ENCODE measurements at places on chromosomes 5 and 9.
A peak's percentile ranks its signal among the peaks of the same experiment; 100 is the strongest.

- no peak for DNase-seq
These were observed 18.3 kb downstream of the INVS start for GRCh38 chr9:100117316-100117715.

- no peak for DNase-seq
These were observed 201.2 kb downstream of the ADAMTS12 start for GRCh38 chr5:33690374-33691135.

DNA sequence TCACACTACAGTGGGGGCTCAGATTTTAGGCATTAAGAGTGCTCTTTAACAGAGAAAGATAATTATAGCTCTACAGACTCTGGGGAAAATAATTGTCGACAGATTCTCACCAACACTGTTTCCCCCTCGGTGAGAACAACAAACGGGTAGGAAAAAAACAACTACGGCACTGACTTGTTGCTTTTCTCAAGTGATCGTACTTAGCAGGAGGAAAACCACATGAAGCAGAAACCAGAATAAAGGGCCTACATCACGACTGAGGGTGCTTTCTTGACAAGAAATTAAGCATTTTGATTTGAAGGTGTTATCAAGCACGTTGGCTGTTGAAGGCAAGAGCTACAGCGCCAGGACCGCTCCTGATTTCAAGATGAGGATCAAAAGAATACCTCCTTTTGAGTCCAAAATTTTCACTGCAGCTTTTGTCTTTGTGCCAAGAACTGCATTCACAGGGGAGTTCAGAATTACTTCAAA lies 27.2 kb upstream of the CER1 start:
- no peak for DNase-seq

GRCh38 chr5:157271740-157272271 lies 5.9 kb downstream of the CYFIP2 start:
- DNase-seq = peak; percentile 91

GRCh38 chr5:108003178-108003577 lies 332.4 kb upstream of the EFNA5 start:
- DNase-seq = no peak

DNA sequence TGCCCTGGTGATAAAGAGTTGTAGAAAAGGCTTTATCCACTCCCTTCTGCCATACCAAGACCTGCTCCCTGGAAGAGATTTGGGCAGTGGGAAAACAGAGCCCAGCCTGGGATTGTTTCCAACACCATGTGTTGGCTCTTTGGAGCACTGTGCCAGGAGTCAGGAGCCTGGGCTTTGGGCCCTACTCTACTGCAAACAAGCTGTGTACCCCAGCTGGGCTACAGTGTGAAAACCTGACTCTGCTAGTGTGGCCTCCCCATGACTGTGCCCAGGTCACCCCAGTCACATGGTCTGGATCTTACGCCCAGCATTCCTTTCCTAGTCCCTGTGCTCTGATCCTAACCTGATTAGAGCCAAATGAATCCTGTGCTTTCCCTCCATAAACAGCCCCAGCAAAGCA lies 39.3 kb upstream of the SHB start:
- DNase-seq = no peak

GRCh38 chr5:77607324-77607723 lies 31.2 kb downstream of the OTP start:
- no peak for DNase-seq

DNA sequence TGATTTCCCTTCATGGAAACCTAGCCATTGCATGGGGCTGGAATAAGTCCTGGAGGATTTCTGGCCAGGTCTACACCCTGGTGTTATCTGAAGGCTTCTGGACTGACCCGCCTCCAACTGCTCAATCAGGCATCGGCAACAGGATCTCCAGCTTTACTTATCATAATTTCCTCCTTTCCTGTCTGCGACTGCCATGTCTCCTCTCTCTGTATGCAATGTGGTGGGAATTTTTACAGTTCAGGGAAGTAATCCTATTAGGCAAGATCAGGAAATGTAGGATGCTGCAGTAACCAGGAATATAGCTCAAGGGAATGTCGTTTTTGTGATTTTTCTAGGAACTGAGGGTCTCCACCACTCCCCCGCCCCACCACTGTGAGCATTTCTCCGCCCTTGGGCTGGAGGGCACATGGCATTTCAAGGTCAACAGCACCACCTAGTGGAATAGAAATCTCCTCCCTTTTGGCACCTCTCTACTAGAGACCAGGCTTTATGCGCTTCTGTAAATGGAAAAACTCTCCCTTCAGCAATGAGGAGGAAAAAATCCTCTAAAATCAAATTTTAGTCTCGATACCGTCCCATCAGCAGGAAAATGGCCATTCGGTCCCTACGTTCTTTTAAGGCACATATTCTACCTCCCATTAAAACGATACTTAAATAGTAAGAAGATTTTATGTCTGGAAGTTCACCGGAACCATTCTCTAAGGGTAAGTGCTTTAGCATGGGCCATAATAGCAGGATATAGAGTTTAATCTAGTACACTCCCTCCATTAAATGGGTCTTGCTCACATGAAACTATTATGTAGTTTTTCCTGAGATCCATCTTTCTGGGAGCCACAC lies 93.0 kb downstream of the YTHDC2 start:
- peak; percentile 6 for DNase-seq

GRCh38 chr5:23411994-23412393 lies 95.4 kb upstream of the PRDM9 start:
- DNase-seq = no peak

GRCh38 chr9:117957267-117957666 lies 253.1 kb downstream of the TLR4 start:
- no peak for DNase-seq

DNA sequence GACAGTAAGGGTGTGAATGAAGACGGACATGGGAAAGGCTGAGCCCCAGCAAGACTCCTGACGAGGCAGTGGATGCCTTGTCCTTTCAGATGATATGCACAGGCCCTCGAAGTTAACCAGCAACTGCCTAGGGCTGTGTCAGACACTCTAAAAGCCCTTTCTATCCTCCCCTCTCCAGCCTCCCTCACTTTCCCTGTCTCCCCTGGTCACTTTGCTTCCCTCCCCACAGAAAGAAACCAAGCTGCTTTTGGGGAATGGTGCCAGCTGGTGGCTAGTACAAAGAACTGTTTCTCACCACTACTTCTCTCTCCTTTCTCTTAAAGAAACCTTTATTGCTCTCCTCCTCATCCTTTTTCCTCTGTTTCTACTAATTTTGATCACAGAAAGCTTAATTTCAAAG lies 21.4 kb downstream of the LHFPL2 start:
- DNase-seq = no peak

GRCh38 chr5:179747811-179748210 lies 15.2 kb downstream of the MAML1 start:
- no peak for DNase-seq

DNA sequence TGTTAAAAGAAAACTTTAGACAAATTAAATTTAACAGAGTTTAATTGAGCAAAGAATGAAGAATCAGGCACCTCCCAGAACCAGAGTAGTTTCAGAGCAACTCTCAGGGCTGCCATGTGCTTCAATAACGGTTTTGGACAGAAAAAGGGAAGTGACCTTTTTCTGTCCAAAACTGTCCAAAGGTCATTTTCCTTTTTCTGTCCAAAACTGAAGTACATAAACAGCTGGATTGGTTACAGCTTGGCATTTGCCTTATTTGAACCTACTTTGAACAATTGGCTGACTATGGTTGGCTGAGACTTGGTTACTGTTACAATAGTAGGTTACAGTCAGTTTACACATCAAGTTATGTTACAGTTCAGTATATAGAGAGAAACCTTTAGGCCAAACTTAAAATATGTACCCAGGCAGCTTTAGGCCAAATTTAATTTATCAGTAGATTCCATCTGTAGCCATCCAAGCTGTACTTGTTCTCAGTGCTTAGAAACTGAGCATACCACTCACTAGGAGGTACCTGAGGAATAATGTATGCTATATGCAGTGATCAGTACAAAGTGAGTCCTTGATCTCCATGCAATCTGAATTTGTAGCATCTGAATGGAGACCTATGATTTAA lies 44.0 kb downstream of the C9orf85 start:
- DNase-seq = no peak

- no peak for DNase-seq
These were observed 72.9 kb upstream of the SHB start for GRCh38 chr9:38141746-38142591.

GRCh38 chr9:109817846-109818472 lies 38.0 kb downstream of the PALM2AKAP2 start:
- DNase-seq = no peak

DNA sequence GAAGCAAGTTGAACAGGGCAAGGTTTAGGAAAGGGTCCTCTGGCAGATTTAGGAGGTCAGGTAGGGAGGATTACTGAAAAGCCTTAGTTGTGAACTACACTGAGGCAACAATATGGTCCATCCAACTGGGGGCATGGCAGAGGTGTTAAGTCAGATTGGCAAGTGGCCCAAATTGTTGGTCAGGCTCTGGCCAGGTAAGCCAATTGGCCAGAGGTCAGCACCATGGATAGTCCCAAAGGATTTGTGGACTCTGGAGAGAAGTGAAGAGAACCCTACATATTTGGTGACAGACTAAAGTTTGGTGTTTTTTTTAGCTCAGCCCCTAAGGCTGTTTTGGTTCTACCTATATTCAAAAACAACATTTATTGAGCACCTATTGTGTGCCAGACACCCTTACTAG lies 39.1 kb upstream of the RASGRF2 start:
- DNase-seq = no peak

DNA sequence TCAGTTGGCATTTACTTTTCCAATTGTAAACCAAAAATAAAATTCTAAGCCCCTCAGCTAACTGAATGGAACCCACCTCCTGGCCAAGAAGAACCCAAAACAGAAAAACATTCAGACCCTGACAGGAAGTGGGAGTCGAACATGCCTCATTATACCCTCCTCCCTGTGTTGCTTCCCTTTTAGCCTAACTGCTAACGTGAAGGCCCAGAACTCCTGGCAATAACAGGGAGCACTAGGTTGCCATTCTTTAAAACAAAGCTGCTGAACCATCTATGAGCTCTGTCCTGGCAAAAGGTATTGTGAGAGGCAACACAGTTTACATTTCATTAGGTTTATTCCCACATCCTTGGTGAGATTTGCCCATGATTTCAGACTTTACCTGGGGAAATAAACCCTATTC lies 481.4 kb downstream of the CHSY3 start:
- no peak for DNase-seq

GRCh38 chr5:96115147-96115807 lies 153.6 kb upstream of the ELL2 start:
- no peak for DNase-seq

- DNase-seq = no peak
These were observed 6.7 kb downstream of the NCBP1 start for GRCh38 chr9:97640325-97640724.

- DNase-seq = peak; percentile 90
These were observed 6.3 kb upstream of the MED7 start for GRCh38 chr5:157148734-157149615.

DNA sequence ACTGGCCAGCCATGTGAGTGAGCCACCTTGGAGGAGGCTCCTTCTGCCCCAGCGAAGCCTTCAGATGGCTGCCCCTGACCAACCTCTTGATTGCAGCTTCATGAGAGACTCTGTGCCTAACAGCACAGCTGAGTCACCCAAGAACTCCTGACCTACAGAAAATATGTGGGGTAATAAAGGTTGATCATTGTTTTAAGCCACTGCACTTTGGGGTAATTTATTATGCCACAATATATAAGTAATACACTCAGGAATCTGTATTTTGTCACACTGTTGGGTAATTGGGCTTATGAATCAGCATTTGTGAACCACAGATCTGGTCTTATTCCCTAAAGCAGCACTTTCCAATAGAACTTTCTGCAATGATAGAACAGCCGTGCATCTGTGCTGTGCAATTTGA lies 24.4 kb upstream of the VDAC1 start:
- no peak for DNase-seq

- DNase-seq = no peak
These were observed 14.6 kb downstream of the SLC9A3 start for GRCh38 chr5:509611-510185.

GRCh38 chr9:4349816-4350418 lies 50.0 kb upstream of the GLIS3 start:
- DNase-seq = no peak

DNA sequence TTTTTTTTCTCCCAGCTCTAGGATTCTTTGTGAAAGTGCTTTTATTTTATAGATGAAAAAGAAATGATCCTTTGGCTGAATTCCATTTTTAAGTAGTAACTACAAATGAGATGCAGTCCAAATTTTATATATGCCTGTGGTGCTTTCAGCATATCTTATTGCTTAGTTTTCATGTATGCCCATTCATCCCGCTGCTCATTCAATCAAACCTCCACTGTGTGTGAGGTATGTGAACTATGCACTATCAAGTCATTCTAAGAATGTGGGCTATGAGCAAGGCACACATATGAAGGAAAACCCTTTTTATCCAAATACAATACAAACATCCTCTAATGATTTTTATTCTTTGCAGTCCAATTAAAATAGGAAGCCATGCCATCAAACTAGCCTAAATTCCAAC lies 1069.1 kb upstream of the DMAC1 start:
- no peak for DNase-seq

DNA sequence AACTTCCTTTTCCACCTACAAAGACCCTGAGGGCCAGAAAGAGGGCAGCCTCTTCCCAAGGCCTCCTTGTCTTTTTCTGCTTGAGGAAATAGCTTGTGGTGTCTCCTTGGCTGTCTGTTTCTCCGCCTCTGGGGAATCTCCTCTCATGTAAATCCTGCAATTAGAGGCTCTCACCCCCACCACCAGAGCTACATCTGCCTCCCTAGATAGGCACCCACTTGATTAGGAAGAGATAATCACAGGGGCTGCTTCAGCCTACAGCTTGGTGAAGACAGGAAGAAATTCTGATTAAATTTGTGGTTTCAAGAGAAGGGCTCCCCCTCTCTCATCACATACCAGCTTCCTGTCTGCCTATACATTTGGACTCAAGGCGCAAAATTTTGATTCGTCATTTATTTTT lies 75.6 kb downstream of the TLR4 start:
- DNase-seq = no peak

DNA sequence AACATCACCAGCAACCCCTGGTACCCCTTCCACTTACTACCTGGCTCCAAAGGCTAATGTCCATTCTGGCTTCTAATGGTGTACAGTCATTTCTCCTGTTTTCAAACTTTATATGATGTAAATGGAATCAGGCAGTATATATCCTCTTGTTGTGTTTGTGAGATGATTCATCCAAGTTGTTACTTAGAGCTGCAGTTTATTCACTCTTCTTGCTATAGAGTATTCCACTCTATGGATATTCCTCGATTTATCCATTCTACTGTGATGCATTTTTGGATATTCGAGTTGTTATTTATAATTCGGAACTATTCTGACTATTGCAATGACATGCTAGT lies 32.4 kb downstream of the IRF1 start:
- no peak for DNase-seq

- no peak for DNase-seq
These were observed 129.9 kb upstream of the RPS23 start for GRCh38 chr5:82408033-82408432.

DNA sequence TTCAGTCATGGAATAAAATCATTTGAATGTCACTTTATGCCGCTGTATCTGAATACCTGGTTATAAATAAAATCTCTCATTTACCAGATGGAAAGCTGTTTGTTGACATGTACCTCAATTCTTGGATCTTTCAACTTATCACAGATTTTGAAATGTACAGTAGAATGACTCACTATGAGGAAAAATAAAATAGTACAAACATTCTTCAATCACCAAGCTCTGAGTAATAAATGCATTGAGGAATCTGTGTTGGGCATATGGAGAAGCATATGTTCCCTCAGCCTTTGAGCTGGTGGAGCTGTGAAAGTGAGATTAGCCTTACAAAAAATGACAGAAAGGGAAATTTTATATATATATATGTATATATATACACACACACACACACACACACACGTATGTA lies 175.4 kb downstream of the KIAA0825 start:
- DNase-seq = no peak

Data from stimulated activated effector memory CD8-positive, alpha-beta T cell treated with anti-CD3 and anti-CD28 coated beads, Interleukin-12 subunit alpha, Interleukin-12 subunit beta, amount 100 ng/mL, for 72 hours (primary cell).